Stimulated activated CD8-positive, alpha-beta memory T cell treated with anti-CD3 and anti-CD28 coated beads, Interleukin-4, amount 100 ng/mL, for 4 hours (primary cell): ENCODE measurements at places on chromosomes 12 and 14.

DNA sequence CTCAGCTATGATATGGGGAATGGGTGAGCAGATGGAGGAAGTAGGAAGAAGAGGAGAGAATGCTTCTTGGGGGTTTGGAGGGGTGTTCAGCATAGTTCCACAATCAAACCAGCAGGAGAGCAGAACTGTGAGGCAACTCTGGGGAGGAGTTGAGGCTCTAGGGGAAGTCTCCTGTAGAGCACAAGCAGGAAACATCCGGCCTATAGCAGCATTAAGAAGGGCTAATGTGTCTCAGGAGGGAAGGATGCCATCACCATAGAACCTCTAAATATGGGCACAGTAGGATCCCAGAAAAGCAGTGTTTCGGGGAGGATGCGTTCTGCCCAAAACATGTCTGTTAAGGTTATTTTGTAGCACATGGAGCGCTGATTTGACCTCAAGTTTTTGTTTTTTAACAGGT is 8.4 kb upstream of the SALL2 start:
- no peak for DNase-seq

- DNase-seq = no peak
Measured at GRCh38 chr14:58801086-58801485, 163.3 kb downstream of the DACT1 start.

GRCh38 chr12:109542876-109543275 is 30.4 kb downstream of the MMAB start:
- no peak for DNase-seq

DNA sequence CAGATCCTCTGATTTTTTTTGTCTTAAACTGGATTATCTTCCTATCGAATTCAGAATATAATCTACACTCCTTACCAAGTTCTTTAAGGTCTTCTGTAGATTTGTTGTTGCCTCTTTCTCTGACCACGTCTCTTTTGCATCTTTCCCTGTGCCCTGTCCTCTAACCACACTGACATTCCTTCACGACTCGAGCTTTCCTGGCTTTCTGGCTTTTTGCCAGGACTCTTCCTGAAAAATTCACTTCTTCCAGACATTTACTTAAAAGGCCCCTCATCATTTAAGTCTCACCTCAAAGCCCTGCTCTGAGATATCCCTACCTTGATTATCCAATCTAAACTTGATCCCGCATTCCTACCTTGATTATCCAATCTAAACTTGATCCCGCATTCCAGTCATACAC is 422.3 kb upstream of the DCN start:
- DNase-seq = no peak

GRCh38 chr14:71122866-71123565 is 215.8 kb downstream of the PCNX1 start:
- no peak for DNase-seq

DNA sequence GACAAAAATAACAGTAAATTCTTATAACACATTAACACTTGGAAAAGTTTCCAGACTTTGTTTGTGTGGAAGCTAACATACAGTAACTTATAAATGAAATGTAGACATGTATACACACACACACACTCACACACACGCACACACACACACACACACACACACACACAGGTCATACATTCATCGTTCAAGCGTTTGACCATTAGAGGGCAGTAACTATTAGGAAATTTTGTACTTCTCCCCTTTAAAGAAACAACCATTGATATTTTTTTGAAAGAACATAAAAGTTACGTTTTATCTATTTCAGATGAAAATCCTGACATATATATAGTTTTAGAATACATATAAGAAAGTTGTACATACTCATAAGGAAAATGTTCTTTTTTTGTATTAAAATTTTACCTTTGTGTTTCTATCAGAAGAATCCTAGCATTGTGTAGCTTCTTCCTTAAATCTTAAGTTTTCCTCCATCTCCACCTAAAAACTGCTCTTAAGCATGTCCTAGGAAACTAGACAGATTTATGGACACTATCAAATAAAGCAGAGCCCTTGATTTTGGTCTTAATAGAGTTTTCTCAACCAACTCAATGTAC is 29.0 kb downstream of the PTPRQ start:
- DNase-seq = no peak

- no peak for DNase-seq
Measured at GRCh38 chr12:52321418-52321817, 220 bp upstream of the KRT83 start.
